ENCODE measurements at places on chromosomes 5 and 9.

DNA sequence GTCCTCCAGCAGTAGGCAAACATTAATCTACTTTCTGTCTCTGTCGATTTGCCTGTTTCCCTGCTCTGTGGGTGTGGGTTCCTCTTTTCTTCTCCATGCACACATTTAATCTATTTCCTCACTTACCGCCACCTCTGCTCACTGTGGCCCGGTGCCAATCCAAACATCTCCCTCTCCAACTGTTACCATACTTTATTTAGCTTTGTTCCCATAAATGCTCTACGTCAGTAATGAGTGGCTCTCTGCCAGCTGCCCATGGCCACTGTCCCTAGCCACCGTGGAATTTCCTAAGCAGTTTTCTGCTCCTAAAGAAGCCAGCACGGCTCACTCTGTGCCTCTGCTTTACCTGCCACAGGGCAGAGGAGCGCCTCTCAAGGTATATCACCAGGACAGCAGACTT lies 19.5 kb upstream of the GOLPH3 start:
- no peak for DNase-seq

DNA sequence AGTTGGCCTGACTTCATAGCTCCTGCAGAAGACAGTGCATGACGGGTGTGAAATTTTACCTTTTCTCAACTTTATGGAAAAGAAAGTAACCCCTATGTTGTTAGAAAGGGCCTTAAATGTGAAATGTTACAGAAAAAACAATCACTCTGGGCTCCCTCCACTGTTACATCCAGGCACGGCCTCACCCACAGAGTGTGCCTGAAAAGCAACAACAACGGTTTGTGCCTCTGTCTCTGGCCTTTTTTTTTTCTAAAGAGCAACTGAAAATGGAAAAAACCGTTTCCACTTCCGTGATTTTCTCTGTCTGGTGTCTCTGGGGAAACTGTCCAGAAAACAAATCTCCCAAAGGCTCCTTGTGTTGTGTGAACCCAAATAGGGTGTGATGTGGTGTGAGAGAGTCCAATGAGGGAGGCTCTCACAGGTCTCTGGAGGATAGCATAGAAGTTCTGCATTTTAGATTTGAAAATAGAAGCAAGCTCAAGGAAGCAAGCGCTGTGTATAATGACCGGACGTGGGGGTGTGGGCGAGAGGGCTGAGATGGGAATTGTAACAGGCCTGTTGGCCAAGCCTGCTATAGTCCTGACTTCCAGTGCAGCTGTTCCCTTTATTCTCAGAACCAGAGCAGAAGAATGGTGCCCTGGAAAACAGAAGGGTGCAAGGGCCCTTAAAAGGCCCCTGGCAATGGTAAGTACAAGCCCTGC lies 221.8 kb upstream of the TUT7 start:
- DNase-seq: no peak

GRCh38 chr5:42520957-42521356 lies 97.7 kb downstream of the GHR start:
- no peak for DNase-seq

- DNase-seq: no peak
Measured at GRCh38 chr9:135945969-135946368, 15.2 kb downstream of the UBAC1 start.

DNA sequence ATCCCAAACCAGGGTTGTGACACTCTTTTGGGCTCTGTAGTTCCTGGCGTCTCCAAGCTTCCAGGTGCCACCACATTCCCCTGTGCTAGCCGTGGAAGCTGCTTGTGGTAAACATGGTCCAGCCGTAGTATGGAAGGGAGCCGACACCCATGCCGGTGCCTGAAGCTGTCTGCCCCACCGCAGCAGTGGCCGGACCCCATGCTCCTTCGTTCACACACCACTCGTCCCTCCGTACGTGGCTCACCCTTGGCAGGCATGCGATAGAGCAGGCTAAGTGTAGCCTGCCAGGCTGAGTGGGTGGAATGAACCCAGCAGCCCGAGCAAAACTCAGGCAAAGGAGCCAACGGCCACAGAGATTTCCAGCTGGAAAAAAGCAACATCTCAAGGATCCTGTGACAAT lies 2030.4 kb downstream of the EFNA5 start:
- no peak for DNase-seq

DNA sequence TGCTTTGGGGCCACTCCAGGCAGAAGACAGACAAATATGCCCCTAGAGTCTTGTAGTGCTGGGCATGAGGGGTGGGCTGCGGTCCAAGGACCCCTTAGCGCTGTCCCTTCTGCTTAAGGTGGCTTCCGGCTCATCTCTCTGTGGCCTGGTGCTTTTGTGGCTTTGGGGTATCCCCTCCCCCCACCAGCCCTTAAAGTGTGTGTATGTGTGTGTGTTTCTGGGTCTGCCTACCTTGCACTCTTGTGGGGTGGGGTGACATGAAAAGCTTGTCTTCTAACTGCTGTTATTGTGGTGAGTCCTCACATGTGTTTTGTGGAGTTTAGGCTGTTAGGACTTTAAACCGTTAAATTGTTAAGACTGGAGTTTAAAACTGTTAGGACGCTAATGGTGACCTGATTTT lies 23.6 kb downstream of the MARCHF6 start:
- DNase-seq: no peak

DNA sequence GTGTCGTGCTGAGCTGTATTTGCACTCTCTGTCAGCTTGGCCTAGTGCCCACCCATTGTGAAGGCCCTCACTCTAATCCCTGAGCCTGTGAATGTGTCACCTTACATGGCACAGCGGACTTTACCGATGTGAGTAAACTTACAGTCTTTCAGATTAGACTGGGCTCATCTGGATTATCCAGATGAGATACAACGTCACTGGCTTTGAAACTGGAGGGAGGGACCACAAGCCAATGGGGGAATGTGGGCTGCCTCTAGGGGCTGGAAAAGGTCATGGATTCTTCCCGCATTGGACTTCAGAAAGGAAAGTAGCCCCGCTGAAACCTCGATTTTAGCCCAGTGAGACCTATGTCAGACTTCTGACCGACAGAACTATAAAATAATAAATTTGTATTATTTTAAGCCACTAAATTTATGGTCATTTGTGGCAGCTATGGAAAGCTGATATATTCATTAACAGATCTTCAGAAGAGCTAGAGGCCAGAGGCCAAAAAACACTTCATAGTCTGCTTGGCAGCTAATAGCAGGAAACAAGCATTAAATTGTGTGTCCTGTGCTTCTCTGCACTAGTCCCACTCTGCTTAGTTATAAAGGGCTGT lies 139.0 kb upstream of the GAS1 start:
- no peak for DNase-seq

GRCh38 chr5:159052401-159053011 lies 47.2 kb downstream of the EBF1 start:
- no peak for DNase-seq

DNA sequence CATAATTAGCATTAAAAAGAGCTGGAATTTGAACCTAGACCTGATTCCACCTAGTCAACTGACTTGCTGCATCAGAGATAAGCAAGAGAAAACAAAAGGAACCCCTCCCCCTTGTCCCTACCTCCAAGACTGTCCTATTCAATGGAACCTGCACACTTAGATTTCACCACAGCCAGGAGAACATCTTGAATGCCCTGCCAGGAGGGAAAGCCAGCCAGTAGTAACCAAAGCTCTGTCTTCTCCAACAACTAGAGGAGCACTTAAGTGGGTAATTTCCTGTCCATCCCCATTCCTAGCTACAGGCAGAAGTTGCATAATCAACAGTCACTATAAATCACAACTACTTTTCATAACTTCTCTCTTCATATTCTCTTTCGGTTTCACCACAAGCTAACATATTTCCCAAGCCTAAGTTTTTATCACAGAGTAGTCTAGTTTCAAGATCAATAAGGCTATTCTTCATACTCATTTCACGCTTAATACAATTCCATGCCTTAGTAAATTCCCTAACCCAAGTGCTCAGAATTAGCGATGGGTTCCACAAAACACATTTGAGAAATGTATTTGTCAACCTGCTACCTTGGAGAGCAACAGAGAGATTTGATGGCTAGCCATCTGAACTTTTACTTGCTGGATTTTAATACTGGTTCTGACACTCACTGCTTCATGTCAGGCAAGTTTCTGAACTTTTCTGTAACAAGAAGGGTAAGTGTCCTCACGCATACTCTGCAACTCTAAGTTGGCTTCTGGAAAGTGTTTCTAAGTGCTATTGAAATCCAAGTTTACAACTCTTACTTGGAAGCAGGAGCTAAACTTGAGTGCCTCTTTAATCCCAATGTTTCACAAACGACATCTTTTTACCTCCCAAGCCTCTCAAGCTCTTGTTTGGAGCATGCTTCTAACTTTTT lies 2.0 kb downstream of the DENND1A start:
- DNase-seq: no peak

- DNase-seq: no peak
Measured at GRCh38 chr5:179170606-179171005, 110.4 kb downstream of the ZNF354C start.

- DNase-seq: no peak
Measured at GRCh38 chr9:91391412-91391811, 29.7 kb upstream of the AUH start.

All from D341Med (cell line).